Fibroblast of lung (primary cell): ENCODE measurements at places on chromosomes 12 and 14.

DNA sequence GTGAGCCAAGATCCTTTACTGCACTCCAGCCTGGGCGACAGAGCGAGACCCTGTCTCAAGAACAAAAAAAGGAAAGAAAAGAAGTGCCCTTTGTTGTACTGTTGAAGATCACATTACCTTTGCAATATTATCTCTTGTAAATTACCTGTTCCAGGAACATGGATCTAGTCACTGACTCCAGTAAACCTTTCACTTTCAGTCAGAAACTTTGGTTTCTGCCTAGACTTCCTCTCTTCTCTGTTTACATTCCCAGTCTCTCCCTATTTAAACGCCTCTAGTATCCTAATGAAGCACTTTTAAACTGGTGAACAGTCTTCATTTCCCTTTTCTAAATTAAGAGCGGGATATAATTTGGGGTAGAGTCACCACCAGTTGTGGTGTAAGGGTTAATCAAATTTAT, 12.8 kb downstream of the CHPT1 start:
- no peak for DNase-seq

DNA sequence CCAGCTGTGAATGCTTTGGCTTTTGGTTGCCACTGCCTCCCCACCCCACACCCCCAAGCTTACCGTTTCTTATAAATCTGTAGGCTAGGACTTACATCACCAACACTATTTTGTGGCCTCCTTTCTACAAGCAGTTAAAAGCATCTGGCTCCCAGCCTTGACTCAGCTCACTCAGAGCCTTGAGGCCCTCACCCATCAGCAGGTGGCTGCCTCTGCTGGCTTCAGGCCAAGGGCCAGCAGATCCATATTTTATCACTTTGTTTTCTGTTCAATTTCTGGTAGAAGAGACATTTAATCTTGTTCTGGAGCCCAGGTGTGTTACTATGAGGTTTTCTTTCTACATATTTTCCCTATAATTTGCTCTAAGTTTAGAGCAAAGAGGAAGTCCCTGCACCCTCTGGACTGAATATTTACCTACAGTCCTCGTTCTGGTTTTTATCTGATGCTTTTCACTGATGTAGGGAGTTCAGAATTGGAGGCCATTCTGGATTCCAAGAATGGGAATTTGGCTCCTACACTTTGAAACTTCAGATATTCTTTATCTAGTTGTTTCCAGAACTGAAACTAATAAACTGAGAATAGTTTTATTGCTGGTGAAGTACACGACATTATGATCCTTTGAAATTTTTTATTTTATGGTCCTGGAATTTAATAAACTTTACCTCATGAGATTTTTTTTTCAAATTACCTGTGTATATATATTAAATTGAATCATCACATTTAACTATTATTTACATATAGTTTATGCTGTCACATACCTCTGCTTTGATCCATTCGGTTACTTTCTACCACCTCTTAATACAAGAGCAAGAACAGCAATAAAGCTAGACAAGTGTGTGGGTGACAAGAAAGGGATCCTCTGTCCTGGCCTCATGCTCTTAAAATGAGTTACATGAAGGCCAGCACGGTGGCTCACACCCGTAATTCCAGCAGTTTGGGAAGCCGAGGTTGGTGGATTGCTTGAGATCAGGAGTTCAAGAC, 22.2 kb downstream of the PLBD1 start:
- no peak for DNase-seq

- no peak for DNase-seq
Observed at GRCh38 chr12:28946361-28946760, 202.7 kb upstream of the FAR2 start.

DNA sequence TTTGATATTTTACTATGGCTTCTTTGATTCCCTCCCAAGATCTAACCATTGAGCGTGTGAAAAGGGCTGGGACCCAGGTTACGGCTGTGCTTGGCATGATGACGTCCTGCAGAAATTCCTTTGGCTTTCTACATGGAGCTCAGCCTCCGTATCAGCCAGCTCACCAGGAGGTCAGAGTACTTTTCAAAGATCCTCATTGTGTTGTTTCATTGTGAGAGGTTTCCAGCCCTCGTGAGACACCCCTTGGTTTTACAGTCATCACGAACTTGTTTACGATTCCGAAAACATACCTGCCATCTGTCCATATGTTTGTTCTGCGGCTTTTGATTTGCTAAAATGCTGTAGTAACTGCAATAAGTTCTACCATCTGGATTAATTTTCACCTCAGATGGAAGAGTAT, 453.1 kb downstream of the TMEM121 start:
- no peak for DNase-seq

- DNase-seq = no peak
Observed at GRCh38 chr12:113461666-113462065, 10.0 kb downstream of the LHX5 start.

GRCh38 chr14:44109036-44109435, 398.0 kb downstream of the FSCB start:
- no peak for DNase-seq

DNA sequence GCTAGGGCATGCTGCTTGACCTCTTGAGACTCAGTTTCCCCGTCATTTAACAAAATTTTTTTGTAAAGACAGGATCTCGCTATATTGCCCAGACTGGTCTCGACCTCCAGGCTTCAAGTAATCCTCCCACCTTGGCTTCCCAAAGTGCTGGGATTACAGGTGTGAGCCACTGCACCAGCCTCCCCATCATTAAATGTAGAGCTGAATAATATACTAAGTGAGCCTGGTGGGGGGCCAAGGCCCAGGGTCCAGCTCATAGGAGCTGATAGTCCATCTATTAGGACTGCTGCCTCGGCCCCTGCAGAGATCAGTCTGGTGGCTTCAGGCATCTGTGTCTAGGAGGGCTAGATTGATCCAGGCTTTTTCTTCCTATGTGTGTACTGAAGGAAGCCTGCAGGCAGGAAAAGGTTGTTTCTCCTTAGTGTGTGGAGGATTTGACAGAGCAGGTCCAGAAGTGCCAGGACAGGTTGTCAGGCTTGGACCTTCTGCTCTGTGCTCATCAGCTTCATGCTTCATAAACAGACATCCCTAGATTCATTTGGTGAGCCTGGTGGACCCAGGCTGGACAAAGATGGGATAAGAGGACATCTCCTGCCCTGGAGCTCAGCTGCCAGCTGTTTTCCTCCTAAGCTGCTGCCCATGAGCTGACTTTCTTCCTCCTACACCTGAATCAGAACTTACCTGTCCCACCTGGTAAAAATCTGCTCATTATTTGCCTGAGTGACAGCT, 135.4 kb downstream of the ZFP36L1 start:
- no peak for DNase-seq

- peak; percentile 91 for DNase-seq
Observed at GRCh38 chr14:76937181-76938091, 91.1 kb downstream of the IRF2BPL start.

DNA sequence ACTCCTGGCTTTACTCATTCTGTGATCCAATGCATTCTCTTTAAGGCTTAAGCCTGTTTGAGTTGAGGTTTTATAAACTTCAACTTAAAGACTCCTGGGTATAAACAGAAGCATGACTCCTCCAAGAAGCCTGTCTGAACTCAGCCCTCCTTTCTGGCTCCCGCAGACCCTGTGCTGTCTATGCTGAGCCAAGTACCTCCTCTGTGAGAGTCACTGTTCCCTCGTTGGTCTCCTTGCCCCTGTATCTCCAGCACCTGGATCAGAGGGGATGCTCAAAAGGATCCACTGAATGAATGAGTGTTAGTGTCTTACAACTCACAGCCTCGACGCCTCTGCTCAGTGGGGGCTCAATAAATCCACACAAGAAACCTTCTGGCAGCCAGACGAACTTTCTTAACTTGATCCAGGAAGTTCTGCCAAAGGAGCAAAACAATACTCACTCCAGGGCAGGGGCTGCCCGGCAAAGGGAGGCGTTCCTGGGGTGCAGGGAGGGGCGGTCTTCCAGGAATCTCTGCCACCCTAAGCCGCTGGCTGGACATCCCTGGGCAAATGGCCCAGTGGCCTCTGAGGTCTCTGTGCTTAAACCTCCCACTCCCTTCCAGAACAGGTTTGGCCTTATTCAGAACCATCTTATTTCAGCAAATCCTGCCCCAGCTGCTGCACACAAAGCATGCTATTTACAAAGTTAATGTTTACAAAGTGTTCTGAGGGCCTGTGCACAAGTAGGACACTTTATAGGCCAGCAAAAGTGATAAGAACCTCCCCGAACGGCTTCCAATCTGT, 32.9 kb downstream of the MAP1LC3B2 start:
- DNase-seq = peak; percentile 52
